ENCODE measurements at places on chromosomes 3 and 15.

DNA sequence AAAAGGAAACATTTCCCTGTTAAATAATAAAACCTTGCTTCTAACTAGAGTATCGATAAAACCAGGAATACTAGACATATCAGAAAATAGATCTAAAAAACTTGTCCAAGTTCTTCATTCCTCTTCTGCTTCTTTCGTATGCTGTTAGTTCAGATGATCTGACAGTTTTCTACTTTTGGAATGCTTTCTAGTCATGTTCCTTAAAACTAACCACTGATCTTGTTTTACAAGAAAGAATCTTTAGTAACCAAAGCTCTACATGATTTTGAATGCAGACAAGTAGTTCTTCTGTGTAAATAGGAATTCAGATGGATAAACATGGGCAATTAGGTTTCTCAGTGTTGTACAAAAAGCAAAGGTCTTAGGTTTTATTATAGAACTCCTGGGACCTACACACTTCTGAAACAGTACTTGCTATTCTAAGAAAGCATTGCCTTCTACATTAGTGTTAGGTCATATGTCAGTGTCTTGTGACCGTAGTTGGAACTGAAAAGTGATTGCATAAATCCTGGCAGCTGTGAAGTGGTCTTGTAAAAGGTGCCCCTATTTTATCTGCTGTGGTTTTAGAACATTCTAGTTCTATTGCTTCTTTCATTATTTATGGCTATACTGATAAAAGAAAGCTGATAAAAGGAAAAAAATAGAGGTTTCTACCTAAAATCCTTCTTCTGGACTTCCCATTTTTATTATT is 40.7 kb downstream of the SNRK start:
- no peak for DNase-seq

GRCh38 chr15:47586653-47587224 is 130.6 kb upstream of the SEMA6D start:
- no peak for DNase-seq

- no peak for DNase-seq
Observed at GRCh38 chr15:80434926-80435720, 30.9 kb downstream of the ARNT2 start.

DNA sequence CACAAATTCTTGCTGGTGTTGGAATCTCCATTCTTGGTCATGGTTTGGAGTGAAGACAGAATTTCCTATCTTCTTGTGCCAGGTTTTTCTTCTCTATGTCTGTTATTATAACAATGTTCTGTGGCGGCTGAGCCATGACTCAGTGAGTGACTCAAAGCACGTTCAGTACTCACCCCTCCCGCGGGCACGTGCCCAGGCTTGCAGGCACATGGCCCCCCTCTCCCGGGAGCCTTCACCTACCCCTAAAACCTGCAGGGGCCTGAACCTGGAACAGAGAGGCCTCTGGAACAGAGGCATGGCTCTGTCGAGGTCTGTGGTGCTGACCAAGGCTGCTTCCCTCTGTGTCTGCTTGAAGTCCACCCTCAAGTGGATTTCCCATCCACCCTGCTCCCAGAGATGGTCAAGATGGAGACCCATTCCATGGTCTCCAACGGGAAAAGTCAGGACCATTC is 27.6 kb downstream of the PLXNB1 start:
- DNase-seq = no peak

DNA sequence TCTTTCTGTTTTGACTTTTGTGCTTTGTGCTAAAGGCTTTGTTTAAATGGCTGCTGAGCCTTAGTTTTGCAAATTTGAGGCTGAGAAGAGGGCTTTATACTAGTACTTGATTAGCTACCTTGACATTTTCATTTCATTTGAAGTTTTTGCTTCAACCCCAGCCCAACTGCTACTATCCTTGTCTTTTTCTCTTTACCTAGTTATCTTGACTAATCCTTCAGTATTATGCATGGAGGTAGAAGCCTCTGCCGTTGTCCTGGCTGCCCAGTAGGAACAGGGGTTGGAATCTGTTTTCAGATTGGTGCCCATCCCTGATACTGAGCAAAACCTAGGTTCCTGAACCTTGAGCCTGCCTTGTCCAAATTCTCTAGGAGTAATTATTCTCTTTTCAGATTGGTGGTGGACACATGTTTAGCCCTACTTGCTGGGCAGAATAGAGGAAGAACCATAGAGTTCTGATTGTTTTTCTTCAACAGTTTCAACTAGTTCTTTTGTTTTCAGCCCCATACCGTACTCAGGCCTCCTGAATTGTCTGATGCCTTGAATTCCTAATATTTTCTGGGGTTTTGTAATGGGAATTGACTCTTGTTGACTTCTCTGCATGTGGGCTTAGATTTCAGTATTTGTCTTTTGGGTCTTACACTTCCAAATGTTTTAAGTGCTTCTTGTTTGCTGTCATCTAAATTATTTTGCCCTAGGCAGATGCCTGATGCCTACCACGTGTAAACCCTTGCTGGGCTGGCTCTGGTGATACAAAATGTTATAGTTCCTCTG is 143.2 kb downstream of the DOCK3 start:
- DNase-seq = no peak

- no peak for DNase-seq
Observed at GRCh38 chr3:147554332-147554731, 145.2 kb downstream of the ZIC1 start.

DNA sequence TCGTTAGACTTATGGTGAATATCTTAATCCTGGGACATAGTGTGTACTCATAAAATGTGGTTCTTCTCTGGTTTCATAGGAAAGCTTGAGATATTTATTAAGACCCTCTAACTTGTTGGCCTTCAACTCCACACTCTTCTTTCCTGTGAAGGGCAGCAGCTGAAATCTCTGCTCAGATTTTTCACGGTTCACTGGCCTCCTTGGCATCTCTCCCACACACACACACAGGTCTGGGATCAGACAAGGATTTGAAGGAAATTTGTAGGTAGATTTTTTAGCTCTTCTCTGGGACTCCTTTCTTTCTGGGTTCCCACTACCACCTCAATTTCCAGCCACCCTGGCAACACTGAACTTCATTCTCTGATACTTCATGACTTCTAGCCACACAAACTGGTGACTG is 70.2 kb downstream of the MYRIP start:
- no peak for DNase-seq

DNA sequence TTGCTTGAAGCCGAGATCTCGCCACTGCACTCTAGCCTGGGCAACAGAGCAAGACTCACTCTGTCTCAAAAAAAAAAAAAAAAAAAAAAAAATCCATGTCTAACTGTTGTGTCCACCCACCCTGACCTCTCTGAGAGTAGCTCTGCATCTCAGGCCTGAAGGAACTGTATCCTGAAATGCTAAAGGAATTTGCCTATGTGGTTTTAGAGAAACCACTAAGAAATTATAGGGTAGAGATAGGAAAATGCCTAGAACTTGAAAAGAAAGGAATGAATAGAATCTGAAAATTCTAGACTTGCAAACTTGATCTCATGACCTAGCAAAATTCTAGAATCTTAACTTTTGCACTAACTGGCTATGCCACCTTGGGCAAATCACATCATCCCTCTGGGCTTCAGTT is 217.5 kb upstream of the ROPN1 start:
- DNase-seq = no peak

DNA sequence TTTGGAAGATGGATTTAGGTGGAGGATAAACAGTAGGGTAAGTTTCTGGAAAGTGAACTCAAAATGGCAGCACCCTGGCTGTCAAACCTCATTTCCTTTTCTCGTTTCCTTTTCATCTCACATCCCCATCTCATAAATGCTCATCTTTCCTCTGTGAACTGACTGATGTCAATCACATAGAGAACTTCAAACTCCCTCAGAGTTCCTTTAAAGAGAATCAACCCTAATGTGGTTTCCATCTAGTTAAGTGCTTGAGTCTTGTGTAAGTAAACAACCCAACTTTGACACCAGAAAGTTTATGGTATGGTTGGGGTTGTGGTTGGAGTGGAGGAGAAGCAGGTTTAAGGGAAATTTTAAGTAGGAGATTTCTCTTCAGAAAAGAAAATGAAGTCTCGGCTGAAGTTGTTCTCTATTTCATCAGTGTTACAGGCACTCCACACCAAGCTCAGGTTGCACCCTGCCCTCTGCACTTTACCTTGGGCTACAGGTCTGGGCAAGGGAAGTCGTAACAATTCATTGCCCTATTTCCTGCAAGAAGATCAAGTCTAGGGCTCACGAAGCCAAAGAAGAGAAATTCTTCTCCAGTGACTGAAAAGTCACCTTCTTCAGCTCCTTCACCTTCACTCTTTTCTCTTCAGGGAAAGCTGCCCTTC is 34.4 kb upstream of the TNIK start:
- DNase-seq = no peak

GRCh38 chr3:29240248-29240647 is 40.6 kb upstream of the RBMS3 start:
- no peak for DNase-seq

DNA sequence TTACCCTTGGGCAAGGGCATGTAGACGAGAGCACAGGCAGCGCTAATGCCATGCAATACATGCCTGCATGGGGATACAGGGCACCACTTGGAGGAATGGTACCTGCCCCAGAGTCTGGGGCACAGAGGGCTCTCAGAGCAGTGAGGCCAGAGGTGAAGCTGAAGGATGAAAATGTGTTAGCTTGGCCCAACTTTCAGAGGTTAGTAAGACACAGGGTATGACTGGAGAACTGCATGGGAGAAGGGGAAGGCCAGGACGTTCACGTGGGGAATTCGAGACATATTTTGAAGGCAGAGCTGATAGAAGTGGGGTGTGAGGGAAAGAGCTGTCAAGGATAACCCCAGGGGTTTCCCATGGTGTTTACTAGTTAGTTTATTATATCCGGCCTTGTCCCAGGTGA is 19.6 kb downstream of the CSRNP1 start:
- no peak for DNase-seq

GRCh38 chr3:156598413-156598812 is 43.5 kb upstream of the SSR3 start:
- DNase-seq = no peak

- no peak for DNase-seq
Observed at GRCh38 chr3:152309031-152309430, 40.3 kb downstream of the MBNL1 start.

DNA sequence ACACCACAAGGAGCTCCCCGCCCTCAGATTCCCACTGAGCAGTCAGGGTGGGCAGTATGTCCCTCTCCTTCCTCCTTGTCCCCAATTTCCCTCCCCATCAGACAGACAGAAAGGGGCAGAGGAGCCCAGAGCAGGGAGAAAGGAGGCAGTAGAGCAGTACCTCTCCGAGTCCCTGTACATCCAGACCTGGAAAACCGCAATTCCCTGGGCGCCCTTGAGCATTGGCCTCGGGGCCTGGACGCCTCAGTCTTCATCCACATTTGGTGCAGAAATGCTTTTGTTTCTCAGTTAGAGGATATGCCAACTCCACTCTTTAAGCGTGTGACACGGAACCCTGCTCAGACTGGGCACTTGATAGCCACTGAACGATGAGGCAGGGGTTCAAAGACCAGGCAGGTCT is 5.9 kb downstream of the ISG20 start:
- no peak for DNase-seq

DNA sequence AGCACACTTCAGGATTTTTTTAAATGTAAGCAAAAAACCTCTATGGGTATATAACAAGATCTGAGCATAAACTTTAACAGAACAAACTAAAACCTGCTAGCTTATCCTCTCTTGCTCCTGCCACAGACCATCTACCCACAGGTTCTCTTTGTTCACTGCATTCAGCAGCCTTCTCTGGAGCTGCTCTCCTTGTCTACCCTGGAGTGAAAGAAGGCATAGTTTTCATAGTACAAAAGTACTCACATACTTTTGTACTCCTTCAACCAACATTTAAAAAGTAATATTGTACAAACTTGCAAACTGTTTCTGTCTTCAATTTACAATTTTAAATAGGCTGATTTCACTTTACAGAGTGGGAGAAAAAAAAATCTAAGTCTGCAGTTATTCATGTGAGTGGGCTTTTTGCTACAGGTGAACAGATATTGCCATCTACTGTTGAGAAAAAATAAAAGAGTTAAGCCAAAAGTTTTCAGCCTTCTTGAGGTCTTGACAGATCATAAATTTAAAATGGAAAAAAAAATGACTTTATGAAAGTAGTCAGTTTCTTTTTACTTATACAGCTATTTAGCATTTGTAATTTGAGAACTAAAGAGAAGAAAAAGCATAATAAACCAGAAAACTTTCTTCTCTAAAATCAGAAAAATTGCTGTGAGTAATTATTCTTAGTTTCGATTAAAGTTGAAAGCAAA is 20.4 kb downstream of the TERC start:
- no peak for DNase-seq

DNA sequence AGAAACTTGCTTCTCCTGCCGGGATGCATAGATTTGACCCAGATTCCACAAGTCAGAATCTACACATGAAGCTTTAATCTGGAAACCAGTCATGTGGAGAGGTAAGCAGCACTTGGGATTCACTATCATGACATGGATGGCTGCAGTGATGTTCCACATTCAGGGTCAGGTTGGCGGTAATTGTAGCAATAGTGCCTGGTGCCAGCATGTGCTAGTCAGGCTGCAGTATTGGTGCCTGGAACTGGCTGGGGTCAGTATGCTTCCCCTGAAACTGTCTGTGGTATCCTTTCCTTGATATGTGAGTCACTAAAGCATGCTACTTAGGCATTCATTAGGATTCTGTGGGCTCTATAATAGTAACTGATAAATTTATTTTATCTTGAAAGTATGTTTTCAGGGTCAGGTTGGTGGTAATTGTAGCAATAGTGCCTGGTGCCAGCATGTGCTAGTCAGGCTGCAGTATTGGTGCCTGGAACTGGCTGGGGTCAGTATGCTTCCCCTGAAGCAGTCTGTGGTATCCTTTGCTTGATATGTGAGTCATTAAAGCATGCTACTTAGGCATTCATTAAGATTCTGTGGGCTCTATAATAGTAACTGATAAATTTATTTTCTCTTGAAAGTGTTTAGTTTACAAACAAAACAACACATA is 1439.2 kb downstream of the ZPLD1 start:
- DNase-seq = no peak

DNA sequence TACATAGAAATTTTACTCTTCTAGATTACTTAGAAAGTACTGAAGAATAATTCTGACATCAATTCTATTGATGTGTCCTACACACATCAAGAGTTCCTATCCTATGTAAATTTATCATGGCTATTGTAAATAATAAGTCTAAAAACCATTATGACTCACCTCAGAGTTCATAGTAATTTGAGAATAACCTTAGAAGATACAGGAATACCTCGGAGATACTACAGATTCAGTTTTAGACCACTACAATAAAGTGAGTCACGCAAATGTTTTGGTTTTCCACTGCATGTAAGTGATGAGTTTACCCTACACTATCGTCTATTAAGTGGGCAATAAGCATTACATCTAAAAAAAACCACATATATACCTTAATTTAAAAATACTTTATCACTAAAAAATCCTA is 74.8 kb downstream of the NR1I2 start:
- DNase-seq = no peak

- no peak for DNase-seq
Observed at GRCh38 chr3:111336511-111336910, 205.5 kb upstream of the CD96 start.

- DNase-seq = no peak
Observed at GRCh38 chr3:17742880-17743657, 638 bp upstream of the TBC1D5 start.

DNA sequence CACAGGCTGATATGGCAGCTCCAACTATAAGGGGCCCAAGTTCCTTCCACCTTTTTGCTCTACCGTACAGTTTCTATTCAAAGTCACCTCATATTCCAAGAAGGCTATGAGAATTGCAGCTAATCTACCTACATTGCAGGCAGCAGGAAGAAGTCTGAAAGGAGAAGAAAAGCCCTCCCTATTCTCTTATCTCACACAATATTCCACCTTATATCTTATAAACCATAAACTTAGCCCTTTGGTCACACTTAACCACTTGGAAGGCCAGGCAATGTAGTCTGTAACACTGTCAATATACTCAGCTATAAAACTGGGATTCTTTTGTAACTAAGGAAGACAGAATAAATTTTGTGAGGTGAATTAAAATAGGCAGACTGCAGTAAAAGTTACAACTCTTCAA is 54.9 kb downstream of the TBC1D5 start:
- DNase-seq = no peak
